ENCODE measurements at places on chromosomes 4 and X.

DNA sequence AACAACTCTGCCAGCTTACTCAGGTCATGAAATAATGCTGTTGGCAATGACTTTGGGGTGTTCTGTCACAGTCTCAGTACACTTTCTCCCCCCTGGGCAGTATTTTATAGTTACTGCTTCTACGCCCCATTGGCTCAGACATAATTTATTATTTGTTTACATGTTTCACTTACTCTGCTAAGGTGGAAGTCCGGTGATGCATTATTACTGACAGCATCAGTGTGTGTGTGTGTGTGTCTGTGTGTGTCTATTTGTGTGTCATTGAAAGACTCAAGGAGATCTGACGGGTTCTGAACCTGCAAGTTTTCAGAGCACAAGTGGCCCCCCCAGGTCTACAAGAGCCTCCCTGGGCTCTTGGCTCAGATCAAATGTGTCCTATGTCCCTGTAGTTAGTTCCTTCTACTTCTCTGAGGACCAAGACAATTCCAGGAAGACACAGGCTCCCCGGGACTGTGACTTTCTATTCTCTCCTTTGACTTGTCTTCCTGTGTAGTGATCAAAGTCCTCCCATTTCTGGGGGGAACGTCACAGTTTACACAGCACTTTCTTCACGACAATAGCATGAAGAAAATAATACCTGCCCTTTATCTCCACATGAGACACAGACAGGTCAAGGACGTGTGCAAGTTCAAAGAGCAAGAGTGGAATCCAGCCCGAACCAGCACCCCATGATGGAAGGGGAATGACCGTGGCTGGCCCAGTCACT, 283.7 kb upstream of the GATB start:
- no peak for DNase-seq

GRCh38 chrX:56530011-56530410, 33.4 kb upstream of the UBQLN2 start:
- no peak for DNase-seq

- no peak for DNase-seq
Observed at GRCh38 chrX:21974011-21974385, 33.5 kb downstream of the SMS start.

DNA sequence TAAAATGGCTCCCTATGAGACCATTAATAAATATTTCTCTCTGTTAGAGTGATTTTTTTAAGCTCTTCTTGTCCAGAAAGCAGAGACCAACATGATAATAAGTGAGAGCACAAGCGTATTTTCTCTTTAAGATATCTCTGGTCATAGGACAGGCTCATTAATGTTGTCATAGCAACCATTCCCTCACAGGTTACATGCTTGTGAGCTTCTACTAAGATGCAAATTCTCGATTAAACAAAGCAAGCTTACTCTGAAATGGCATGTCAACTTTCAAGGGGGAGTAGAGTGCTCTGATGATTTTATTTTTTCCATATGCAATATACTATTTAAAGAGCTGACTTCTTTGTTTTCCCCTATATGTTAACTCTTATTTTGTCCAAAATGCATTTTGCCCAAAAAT, 487.2 kb upstream of the LCORL start:
- DNase-seq = no peak

- no peak for DNase-seq
Observed at GRCh38 chr4:141121768-141122454, 11.4 kb downstream of the RNF150 start.

DNA sequence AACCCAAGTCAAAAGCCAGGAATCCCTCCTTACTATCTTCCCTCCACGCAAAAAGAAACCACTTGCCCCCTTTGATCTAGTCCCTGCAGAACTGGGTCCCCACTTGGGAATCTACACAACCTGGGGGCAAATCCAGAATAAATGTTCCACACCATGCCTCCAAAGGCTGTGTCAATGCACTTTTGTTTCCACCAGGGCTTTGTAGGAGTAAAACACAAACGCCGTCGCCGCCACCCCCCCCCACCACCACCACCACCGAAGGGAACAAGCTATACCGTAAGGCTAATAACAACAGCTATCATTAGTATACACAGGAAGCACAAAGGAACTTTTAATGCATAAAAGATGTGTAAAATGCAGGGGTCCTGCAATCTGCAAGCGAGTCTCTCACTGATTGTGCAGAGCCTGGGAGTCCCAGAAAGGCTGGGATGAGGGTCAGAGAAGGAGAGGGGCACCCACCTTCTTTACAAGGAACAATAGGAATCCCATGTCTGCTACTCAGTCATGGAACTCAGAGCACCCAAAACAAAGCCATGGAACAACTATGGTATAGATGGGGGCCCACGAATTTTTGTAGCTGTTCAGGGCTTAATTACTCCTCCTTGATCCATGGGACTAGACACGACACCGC, 13.2 kb downstream of the BCOR start:
- DNase-seq = no peak

GRCh38 chrX:154030715-154031305, 11.1 kb upstream of the IRAK1 start:
- no peak for DNase-seq

GRCh38 chrX:118521435-118521834, 25.8 kb downstream of the DOCK11 start:
- DNase-seq = no peak

- DNase-seq = no peak
Observed at GRCh38 chr4:184310171-184310567, 92.5 kb upstream of the ENPP6 start.

- no peak for DNase-seq
Observed at GRCh38 chrX:9153300-9153699, 119.4 kb upstream of the FAM9B start.

DNA sequence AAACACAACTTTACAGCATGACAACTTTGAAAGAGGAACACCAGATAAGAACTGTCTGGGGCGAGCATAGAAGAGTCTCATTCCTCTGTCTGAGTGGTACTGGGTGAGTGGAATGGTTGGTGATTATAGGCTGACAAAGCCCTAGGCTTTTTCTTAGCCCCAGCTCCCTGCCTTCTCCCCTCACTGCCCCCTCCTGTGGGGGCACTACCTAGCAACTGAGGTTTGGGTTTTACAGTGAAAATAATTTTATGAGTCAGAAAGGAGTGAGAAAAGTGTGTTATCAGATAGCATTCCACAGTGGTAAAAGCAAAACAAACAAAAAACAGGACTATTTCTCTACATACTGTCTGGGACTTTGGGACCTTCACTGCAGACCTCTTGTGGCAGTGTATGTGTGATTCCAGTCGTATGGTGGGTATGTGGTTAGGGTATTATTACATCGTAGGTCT, 10.5 kb upstream of the TMEM165 start:
- no peak for DNase-seq

- no peak for DNase-seq
Observed at GRCh38 chr4:53348046-53348445, 17.8 kb downstream of the SCFD2 start.

- DNase-seq = no peak
Observed at GRCh38 chrX:55004231-55004630, 4.1 kb downstream of the APEX2 start.

DNA sequence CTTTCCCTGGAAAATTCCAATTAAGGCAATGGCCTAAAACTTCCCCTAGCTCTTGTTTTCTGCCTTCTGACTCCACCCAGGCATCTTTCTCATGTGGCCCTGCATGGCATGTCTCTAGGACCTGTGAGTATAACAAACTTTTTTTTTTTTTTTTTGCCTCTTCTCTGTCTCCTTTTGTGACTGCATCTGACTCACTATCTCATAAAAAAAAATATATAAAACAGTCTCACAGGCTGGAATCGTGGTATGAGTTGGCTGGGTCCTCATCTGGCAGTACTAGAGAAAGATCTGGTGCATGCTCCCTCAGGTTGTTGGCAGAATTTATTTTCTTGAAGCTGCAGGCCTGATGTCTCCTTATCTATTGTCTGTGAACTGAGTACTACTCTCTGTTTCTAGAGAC, 313.9 kb downstream of the TECRL start:
- no peak for DNase-seq

DNA sequence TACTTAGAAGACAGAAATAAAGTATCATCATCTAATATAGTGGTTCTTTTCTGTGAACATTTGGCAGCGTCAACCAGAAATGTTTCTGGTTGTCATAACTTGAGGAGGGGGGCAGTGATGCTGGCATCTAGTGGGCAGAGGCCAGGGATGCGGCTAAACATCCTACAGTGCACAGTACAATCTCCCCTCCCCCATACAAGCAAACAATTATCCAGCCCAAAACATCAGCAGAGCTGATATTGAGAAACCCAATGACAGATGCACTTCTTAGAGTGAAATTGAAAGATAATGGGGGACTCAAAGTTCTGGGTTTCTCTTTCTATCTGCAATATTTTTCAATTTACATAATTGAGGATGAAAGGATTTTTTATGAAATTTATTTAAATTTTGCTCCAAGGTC, 1.9 kb upstream of the EIF1AX start:
- DNase-seq = no peak

GRCh38 chr4:186351668-186352194, 85.7 kb downstream of the F11 start:
- DNase-seq = no peak

GRCh38 chr4:66946761-66947160, 598.5 kb downstream of the CENPC start:
- no peak for DNase-seq

DNA sequence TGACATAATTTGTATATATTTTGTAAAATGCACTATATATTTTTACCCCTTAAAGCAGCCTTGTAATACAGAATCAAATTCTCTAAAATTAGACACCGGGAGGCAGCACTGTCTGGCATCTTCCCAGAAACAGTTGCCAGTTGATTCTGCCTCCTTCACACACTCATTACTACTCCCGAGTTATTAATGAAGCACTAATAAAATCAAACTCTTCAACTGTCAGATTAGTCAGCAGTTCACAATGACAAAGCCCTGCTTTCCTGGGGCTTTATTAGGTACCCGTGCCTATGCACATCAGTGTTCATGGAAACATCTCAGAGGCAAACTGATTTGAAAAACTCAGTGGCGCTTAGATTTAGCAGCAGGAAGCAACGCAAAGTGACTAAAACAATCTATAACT, 103.5 kb upstream of the VEGFC start:
- no peak for DNase-seq

GRCh38 chr4:156473151-156473550, 498.4 kb downstream of the PDGFC start:
- DNase-seq = no peak

- DNase-seq = no peak
Observed at GRCh38 chr4:31667686-31668085, 947.5 kb downstream of the PCDH7 start.

DNA sequence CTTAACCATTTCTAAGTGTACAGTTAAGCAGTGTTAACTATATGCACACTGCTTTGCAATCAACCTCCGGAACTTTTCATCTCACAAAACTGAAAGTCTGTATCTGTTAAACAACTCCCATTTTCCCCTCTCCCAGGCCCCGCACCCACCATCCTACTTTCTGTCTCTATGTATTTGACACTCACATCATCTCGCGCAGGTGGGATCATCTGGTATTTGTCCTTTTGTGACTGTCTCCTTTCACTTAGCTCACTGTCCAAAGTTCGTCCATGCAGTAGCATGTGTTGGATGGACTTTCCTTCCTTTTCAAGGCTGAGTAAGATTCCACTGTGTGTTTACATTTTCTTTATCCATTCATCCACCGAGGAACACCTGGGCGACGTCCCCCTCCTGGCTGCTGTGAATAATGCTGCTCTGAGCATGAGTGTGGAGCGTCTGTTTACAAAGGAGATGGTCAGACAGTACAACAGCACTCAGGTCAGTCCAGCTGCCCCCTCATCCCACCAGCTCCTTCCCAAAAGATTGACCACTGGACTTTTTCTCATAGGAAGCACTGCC, 39.8 kb downstream of the DCTD start:
- no peak for DNase-seq

- DNase-seq = no peak
Observed at GRCh38 chr4:21544415-21544814, 404.2 kb downstream of the KCNIP4 start.

GRCh38 chr4:8356856-8357255, 83.7 kb downstream of the ACOX3 start:
- DNase-seq = no peak

DNA sequence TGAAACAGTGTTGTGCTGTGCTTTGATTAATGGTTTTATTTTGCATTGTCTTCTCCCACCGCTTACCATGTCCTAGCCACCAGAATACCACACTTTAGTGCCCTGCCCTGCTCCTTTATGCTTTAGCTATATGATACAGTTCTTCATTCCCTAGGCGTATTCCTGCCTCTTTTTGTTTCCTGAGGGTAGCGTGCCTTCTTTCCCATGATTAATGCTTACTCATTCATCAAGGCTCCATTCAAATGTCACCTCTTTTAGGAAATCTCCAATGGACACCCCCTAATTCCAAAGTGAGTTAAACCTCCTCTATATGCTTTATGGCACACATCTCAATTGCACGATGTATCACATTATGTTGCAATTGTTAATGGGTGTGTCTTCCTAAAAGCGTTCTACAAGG, 46.3 kb downstream of the SPANXD start:
- DNase-seq = no peak

DNA sequence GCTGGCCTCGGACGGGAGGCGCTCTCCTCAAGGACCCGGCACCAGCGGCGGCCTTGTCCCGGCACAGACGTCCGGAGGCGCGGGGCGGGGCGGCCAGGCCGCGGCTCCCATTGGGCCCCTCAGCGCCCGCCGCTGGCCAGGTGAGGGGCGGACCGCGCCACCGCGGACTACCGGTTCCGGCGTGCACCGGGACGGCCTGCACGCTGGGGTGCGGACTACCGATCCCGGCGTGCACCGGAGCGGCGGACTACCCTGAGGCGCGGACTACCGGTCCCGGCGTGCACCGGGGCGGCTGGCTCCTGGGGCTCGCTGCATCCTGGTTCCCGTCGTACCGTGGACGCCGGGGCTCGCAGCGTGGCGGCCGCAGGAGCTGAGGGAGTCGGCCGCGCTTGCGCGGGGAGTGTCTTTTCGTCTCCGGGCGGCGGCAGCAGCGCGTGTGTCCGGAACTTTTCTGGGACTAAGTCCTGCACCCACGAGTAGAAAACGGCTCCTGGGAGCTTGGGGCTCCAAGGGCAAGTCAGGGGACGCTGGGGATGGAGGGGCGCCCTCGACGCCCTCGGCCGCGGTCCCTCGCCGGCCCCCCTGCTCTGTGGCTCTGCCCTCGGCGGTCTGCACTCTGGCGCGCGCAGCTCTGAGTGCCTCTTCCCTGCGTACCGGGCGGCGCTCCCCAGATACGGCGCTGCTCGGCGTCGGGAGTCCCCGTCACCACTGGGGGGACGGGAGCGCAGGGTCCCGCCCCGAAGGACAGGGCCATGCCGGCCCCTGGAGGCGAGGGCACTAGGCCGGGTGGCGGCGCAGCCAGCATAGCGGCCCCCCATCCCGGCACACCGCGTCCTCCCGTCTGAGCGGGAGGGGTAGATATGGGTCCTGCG, at the start of gene LETM1:
Gene LETM1, minus strand, starts transcription at position 86 of the 872 bp plus-strand sequence. CDS start 206 bp downstream, outside the sequence.
- DNase-seq = peak; percentile 75
